ENCODE measurements at places on chromosomes 16 and 17. TPM values are rescaled to one million over a fixed set of nuclear protein-coding genes. Genes with fewer than 3 reads are reported as not detected.

ICAM2 gene
- 24.9 TPM for total RNA-seq

NLRP1 gene
- total RNA-seq, result 35.2 TPM

TBC1D3H gene
- total RNA-seq, result not detected

CD300LF gene
- 1.6 TPM for total RNA-seq

KRTAP4-6 gene
- not detected for total RNA-seq

ALDH3A1 gene
- total RNA-seq, result 0.27 TPM

KRTAP9-2 gene
- total RNA-seq, result not detected

ESRP2 gene
- total RNA-seq, result 0.60 TPM

HSDL1 gene
- 14.6 TPM for total RNA-seq

MINK1 gene
- total RNA-seq, result 97.5 TPM

RNF135 gene
- total RNA-seq, result 32.4 TPM

GRCh38 chr16:2778630-2778958 is 1.5 kb upstream of the ELOB start:
- peak; percentile 64 for DNase-seq

- DNase-seq, result no peak
These were observed 35.7 kb upstream of the GNA13 start for GRCh38 chr17:65092262-65092661.

- DNase-seq, result no peak
These were observed 2.6 kb downstream of the TK2 start for GRCh38 chr16:66547101-66547989.

GRCh38 chr16:19655242-19655777 is 62.7 kb downstream of the KNOP1 start:
- no peak for DNase-seq

DNA sequence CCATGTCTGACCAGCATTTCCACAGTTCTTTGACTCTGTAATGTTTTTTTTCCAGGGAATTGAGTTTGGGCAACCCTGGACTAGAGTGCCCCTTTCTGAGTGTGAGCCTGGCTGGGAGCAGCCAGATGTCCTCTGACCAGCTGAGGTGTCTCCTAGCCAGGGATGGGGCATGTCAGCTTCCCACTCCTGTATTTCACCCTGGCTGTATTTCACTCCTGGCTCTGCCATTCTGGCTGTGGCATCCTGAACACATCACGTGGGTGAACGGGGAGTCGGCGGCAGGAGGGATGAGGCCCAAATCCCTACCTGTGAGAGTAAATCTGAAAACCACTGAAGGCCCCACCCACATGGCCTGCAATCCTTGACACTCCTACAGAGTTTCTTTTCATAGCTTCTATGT is 31.3 kb downstream of the KDM8 start:
- DNase-seq, result peak; percentile 45

DNA sequence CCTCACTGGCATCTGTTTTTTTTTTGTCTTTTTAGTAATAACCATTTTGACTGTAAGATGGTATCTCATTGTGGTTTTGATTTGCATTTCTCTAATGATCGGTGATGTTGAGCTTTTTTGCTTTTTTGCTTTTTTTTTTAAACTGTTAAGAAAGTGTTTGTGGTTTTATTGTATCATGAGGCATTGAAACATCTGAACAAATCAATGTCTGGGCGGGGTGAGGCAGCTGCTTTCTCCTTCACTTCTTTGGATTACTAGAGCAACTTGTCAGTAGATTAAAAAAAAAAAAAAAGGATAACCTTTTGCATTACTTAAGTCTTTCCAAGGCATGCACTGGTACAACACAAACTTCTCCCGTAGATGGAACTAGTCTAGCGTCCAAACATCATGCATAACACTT is 191.7 kb downstream of the CEP112 start:
- no peak for DNase-seq

GRCh38 chr16:10983159-10983558 is 38.8 kb downstream of the CLEC16A start:
- no peak for DNase-seq

DNA sequence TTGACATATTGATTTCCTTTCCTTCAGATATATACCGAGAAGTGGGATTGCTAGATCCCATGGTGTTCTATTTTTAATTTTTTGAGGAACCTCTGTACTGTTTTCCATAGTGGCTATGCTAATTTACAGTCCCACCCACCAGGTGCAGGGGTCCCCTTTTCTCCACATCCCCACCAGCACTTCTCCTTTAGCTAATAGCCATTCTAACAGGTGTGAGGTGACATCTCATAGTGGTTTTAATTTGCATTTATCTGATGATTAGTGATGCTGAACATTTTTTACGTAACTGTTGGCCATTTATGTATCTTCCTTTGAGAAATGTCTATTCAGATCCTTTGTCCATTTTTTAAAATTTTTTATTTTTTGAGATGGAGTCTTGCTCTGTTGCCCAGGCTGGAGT is 93.9 kb downstream of the SDR42E1 start:
- no peak for DNase-seq

DNA sequence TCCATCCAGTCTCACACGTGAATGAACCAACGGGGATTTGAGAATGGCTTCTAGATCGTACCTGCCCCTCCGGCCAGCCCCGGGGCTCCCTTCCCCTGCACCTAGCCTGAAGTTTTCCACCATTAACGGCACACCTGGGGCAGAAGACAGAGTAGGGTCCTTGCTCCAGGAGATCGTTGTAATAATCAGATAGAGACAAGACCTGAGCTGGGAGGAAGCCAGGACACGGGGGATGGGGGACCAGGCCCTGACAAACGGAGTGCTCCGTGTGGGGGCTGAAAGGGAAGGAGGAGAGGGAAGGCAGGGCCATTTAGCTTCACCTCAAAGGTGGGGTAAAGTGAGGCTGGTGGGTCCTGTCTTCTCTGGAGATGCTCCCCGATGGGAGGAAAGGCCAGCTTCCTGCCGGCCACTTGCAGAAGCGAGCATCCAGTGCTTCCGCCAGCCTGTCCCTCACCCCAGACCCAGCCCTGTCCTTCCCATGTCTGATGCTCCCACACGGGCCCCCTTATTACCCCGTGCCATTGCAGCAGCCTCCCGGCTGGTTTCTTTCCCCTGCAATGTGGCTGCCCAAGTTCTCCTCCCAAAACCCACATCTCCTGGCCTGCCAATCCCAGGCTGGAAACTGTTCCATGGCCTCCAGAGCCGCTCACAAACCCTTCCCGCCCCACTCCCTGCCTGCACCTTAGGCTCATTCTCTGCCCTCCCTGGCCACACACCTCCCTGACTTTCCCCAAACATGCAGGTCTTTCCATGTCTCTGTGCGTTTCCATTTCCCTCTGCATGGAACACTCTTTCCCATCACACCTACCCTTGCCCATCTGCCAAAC is 79.3 kb downstream of the MRC2 start:
- peak; percentile 59 for DNase-seq

DNA sequence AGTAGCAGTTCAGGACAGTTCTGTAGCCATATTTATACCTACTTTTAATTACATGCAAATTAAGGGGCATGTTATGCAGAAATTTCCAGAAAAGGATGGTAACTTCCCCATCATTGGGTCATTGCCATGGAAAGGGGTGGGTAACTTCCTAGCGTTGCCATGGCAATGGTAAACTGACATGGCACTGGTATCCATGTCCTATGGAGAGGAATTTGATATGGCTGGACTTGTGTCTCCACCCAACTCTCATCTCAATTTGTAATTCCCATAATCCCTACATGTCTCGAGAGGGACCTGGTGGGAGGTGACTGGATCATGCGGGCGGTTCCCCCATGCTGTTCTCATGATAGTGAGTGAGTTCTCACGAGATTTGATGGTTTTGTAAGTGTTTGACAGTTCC is 35.6 kb upstream of the CACNG4 start:
- no peak for DNase-seq

- DNase-seq, result no peak
These were observed 1.4 kb upstream of the ATP6V0A1 start for GRCh38 chr17:42457107-42457792.

GRCh38 chr16:56032072-56032471 is 156.9 kb upstream of the CES5A start:
- no peak for DNase-seq

GRCh38 chr17:42378959-42379594 is 9.2 kb downstream of the STAT3 start:
- DNase-seq, result no peak

- DNase-seq, result no peak
These were observed 27.6 kb upstream of the DLX3 start for GRCh38 chr17:50022463-50023130.

DNA sequence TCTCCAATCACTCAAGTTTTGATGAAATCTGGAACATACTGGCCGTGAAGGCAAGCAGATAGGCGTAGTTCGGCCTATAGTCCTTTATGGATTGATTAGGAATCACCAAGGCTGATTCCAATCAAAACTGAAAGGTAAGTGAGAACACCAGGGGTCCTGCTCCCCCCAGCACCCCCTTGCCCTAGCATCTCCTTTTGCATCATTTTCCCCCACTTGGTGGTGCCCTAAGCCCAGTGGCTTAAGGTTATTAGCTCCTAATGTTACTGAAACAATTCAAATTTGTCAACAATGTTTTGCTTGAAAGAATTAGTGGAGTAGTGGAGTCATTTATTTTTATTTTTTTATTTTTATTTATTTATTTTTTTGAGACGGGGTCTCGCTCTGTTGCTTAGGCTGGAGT is 4.9 kb downstream of the SLFN14 start:
- DNase-seq, result no peak

- no peak for DNase-seq
These were observed 136.0 kb upstream of the TNRC6C start for GRCh38 chr17:77822302-77823030.

- DNase-seq, result peak; percentile 73
These were observed 39.1 kb downstream of the SPOP start for GRCh38 chr17:49638818-49639217.

- no peak for DNase-seq
These were observed 2.6 kb upstream of the ACSM3 start for GRCh38 chr16:20761175-20761574.

- no peak for DNase-seq
These were observed 48.8 kb upstream of the SDK2 start for GRCh38 chr17:73693071-73693470.

- no peak for DNase-seq
These were observed 3.0 kb upstream of the ZNF213 start for GRCh38 chr16:3131755-3132377.

- no peak for DNase-seq
These were observed 29.0 kb downstream of the FCSK start for GRCh38 chr16:70483426-70483825.

- DNase-seq, result no peak
These were observed 3.1 kb upstream of the BANP start for GRCh38 chr16:87948119-87948545.

- DNase-seq, result no peak
These were observed 121.4 kb downstream of the SKAP1 start for GRCh38 chr17:48308581-48308980.

GRCh38 chr17:33494151-33494550 is 201.1 kb upstream of the ASIC2 start:
- DNase-seq, result no peak

DNA sequence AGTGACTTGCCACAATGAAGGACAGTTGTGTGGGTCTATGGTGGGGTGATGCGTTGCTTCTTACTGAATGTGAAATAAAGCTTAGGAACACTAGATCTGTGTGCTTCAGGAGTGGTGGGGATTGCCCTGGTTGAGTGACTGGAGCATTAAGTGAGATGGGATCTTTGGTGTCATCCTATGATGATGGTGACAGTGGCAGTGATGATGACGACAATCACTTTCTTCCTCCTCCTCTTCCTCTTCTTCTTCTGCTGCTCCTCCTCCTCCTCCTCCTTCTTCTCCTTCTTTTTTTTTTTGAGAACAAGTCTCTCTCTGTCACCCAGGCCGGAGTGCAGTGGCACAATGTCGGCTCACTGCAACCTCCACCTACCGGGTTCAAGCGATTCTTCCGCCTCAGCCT is 396.8 kb downstream of the SEC14L1 start:
- no peak for DNase-seq

- peak; percentile 82 for DNase-seq
These were observed 57.0 kb downstream of the FOXL1 start for GRCh38 chr16:86635176-86635876.

- DNase-seq, result no peak
These were observed 126.2 kb upstream of the WSCD1 start for GRCh38 chr17:5943982-5944381.

All from aorta (tissue), 5 donors.